Hindlimb muscle (tissue), 1 donor: ENCODE measurements at places on chromosomes 7 and 10.

DNA sequence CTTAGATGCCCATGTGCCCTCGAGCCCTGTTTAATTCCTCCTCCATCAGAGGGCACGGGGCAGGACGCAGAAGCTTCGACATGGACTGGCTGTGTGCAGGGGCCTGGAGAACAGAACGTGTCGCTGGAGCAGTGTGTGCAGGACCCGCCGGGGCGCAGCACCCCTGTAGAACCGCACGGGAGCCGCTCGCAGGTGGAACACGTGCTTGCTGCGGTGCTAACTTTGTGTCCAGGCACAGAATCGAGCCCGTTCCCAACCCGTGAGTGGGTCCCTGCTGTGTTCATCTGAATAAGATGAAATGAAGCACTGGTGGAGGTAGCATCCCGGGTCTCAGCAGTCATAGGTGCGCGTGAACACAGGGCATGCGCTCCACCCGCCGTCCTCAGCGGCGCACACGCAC, 116.9 kb downstream of the WDR37 start:
- DNase-seq, result no peak

DNA sequence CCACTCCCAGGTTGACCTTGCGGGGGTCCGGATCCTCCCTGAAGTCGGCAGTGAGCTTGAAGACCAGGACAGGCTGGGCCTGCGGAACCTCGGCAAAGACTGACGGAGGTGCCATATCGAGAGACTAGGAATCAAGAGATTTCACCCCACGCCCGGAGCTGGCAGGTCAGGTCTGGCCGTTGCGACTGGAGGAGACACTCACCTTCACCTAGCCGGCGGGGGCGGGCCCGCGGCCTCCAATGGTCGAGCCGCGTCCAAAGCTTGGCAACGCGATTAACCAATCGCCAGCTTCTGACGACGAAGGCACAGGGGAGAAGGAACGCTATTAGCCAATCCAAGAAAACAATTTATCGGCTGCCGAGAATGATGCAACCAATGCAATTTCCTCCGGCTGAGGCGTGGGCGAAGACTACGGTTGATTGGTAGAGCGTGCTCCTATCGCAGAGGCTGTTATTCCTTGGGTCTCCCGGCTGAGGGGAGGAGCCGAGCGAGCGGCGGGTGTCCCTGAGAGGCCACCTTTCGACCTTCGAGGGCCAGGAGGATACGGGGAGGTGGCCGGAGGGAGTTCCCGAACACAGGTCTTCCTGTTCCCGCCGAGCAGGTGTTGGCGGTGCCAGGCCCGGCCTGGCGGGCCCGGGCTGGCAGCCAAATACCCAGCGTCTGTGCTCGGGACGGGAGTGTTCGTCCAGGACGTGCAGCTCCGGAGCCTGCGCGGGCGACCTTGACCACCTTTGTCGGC, at the start of gene GOT1:
GOT1 (minus strand) TSS at position 174 of the 739 bp plus-strand sequence; CDS start at position 115, 59 bp downstream.
- DNase-seq, result peak; percentile 97

GRCh38 chr10:112680586-112680985, 233.6 kb downstream of the VTI1A start:
- DNase-seq, result no peak

DNA sequence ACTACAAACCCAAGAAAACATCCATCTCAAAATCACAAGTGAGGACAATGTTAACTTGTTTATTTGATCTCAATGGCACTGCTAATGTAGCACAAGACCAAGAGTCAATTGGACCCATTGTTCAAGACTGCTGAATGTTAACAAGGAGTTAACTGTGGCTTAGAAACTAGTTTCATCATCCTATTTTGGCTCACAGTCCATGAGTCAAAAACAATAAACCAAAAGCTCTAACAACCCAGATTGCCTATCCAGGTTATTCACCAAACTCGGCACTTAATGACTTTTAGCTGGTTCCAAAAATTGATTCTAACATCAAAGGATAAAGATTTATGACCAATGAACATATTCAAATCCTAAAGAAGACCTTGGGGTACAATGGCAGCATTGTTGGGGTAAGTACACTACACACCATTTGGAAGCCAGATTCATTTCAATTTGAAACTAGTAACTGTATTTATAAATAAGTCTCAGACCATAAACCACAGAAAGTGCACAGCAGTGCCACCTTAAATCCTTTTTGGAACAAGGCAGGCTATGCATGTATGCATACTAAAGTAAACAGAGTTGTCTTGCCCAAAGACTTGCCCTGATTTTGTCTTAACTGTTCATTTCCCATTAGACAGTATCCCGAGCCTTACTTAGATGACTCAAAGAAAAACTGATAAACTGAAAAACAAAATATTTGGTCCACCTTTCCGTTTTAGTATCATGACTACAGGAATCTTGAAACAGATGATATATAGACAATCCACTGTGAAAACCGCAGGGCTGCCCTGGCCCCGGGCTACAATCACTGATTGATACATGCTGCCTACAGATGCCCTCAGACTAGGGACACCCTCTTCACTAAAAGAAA, 84.5 kb downstream of the SRPK2 start:
- DNase-seq, result no peak

DNA sequence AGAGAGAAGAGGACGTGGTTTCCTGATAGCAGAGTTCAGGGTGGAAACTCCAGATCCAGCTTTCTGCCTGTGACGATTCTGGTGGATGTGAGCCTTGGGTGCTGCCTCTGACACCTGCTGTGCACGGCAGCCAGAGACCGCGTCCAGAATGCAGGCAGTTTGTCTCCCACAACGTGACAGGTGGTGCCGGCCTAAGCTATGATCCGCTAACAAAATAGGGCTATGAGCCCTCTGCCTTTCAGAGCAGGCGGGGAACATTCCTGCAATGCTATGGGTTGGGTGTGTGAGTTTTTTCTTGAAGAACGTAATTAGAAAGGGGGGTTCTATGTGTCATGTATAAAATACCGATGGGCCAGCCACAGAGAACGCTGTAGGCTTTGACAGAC, 297.3 kb upstream of the PRKCQ start:
- no peak for DNase-seq

DNA sequence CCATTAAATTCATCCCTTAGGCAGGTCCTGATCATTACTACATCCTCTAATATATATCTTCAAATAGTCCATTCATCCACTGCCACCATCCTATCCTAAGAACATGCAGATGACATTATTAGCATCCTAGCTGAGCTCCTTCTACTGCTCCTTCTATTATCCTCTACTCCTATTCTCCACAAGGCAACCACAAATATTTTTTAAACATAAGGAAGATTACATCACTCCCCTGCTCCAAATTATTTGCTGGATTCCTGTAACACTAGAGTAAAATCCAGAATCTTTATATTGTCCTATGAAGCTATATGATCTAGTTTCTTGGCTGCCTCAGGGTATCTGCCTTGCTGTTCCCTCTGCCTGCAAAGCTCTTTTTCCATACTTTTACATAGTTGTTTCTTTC, 176.3 kb upstream of the SLC26A5 start:
- no peak for DNase-seq

GRCh38 chr7:124930655-124931597, 1.3 kb upstream of the POT1 start:
- DNase-seq, result no peak

GRCh38 chr7:44769776-44770294, 21.2 kb downstream of the ZMIZ2 start:
- no peak for DNase-seq

DNA sequence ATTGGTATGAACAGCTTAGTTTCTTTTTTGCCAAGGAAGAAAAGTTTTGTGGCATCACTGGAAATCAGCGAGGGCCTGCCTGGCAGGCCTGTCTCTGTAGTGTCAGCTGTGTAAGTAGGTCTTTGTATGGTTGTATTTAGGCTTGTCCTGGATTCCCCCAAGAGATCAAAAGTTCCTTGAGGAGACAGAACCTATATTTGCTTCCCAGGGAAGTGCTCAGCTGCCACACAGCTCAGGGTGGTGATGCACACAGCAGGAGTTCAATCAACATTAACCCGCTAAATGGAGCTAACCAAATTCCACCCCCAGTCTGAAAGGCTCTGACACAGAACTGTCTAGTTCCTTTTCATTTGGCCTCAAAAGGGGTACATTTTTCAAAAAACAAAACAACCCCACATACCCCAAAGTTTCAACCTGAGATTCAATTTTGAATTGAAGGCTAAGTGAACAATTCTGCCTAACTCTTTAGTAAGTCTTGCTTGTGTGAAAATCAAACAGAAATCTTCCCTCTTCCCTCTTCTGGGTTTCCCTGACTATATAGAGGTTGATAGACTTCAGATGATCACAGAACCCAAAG, 124.4 kb downstream of the CLEC2L start:
- DNase-seq, result no peak

- no peak for DNase-seq
Measured at GRCh38 chr10:34646331-34646730, 168.8 kb downstream of the PARD3 start.

DNA sequence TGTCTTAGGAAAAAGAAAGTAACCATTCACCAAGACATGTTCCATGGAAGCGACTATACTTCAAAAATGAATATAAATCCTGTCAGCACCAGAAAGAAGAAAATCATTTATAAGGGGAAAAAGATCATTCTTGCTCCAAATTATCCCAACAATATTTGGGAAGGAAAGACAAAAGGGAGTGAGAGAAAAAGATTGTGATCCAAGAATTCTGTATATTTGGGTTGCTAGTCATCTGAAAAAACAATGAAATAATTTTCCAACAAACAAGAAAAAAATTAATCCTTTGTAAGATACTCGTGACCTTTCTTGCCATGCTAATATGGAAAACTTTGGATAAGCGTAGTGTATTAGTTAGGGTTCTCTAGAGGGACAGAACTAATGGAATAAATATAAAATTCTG, 163.2 kb upstream of the ZNF32 start:
- no peak for DNase-seq

- peak; percentile 61 for DNase-seq
Measured at GRCh38 chr10:3785851-3786271, 852 bp upstream of the KLF6 start.

DNA sequence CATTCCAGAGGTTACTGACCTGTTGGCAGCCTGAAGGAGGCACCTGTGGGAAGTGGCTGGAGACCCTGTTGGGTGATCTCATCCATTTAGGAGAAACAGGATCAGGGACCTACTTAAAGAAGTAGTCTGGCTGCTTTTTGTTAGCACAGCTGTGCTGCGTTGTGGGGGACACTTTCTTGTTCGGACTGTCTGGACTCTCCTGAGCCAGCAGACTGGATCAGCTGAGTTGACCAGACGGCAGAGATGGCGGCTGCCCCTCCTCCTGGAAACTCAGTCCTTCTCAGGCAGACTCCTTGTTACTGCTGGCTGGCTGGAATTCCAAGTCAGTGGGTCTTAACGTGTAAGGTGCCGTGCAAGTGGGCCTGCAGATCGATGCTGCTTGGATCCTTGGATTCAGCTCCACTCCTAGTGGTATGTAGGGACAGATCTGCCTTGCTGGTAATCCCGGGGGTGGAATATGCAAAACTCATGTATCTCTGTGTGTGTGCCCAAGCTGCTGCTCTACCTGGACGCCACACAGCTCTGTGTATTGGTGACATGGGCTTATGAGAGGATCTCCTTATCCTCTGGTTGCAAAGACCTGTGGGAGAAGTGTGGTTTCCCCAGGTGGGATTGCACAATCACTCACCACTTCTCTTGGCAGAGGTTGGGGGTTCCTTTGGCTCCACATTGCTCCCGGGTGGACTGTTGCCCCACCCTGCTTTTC, 87.3 kb downstream of the CCSER2 start:
- DNase-seq, result no peak

DNA sequence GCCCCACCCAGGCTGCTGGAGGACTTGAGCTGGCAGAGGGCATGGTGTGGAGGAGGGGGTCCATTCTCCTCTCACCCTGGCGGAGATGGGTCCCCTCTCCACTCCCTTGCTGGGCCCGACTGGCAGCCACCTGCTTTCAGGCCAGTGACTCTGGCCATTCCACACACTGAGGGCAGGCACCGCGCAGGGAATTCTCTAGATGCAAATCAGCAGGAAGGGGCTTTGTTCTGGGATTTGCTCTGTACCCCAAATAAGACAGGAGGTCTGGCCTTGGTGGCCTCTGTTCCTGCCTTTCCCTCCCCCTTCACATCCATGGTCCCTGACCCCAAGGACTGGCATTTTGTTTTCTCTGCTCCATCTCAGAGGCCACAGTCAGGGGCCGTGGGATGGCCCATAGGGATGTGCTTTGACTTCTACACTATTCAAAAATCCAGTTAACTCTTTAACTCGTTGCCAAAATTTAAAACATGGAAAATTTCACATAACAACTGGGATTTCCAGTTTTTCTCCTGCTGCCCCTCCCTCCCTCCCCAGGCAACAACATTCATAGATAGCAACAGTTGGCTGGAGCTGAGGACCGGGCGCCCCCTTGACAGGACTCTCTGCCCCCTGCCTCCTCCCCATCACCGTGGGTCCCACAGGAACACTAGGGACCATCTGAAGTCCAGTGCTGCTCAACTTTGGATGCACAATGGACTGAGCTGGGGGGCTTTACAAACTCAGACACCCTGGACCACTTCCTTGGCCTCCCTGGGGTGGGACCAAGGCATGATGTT, 33.9 kb downstream of the PPIF start:
- no peak for DNase-seq

GRCh38 chr10:103668351-103669242, 175.1 kb downstream of the NEURL1 start:
- peak; percentile 80 for DNase-seq

DNA sequence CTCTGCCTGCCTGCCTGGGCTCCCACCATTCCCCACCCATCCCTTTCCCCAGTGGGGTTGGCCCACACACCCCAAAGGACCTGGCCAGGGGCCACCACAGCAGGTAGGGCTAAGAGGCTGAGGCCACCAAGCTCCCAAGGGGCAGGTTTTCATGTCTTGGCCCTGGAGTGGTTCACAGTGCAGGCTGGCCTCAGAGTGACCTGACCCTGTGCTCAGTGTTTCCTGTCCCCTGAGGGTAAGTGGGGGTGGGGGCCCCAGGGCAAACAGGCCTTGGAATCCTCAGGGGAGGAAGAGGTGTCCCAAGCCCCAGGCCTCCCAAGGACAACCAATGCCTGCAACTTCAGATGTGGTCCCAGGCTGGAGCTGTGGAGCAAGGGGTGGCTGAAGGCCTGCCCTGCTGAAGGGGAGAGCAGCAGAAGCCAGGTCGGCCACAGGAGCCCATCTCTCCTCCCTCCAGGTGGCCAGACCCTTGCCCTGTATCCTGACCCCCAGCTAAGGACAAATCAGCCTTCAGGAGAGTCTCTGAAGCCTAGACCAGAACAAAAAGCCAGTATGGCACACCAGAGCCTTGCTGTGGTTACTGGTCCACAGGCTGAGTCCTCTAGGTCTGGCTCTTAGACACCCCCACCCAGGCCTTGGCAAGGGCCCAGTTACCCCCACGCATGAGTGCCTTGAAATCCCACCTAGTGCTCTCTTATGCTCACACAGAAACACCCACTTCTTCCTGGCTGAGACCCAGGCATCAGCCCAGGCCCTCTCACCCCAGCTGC, 27.6 kb downstream of the POLL start:
- DNase-seq, result no peak

DNA sequence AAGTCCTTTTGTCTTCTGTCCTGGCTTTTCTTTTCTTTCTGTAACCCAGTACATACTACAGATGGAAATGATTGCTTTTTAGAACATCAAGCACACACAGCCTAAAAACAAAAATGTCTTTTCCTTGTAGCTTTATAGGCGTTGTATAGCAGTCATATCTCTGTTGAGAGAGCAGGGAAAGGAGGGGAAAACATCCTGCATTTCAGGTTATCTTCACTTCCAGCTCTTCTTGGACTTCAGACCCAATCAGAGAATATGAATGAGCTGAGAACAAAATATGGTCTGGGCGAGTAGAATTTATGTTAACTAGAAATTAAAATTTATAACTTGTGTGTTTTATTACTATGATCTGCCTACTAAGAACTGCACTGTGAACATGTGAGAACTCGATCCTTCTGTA, 14.7 kb downstream of the TMEM60 start:
- DNase-seq, result no peak

- DNase-seq, result no peak
Measured at GRCh38 chr10:112191791-112192190, 8.2 kb upstream of the GPAM start.
